CD8-positive, alpha-beta memory T cell (primary cell): ENCODE measurements at places on chromosomes 2 and 18.

DNA sequence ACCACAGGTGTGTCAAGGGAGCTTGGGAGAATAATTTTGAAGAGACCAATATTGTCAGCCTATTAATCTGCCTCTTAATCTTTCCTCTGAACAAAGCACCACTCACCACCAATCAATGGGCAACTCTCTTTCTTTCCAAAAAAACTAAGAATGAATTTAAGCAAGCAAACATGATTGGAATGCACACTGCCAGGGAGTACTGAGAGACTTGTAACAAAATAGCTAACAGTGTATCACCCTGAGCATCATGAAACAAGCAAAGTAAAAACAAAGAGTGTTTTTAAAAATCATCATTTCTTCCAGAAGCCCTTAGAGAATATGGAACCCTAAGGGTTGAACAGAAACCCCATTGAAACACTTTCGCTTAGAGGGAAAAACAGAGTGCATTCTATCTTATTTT, 299.7 kb downstream of the DSEL start:
- no peaks in the 10 kb centered on the region for H3K36me3 ChIP-seq
- no peak for DNase-seq
- no peaks in the 10 kb centered on the region for H3K4me1 ChIP-seq
- no peak overlapping the region for H3K4me3 ChIP-seq
- no peaks in the 10 kb centered on the region for H3K27me3 ChIP-seq
- H3K27ac ChIP-seq, result no peak overlapping the region

GRCh38 chr2:148201075-148202004, 180.4 kb downstream of the MBD5 start:
- no peaks in the 10 kb centered on the region for H3K4me1 ChIP-seq
- no peak overlapping the region for H3K27ac ChIP-seq
- no peaks in the 10 kb centered on the region for H3K27me3 ChIP-seq
- DNase-seq, result peak; percentile 12
- H3K4me3 ChIP-seq, result no peak overlapping the region
- H3K36me3 ChIP-seq, result no peaks in the 10 kb centered on the region

DNA sequence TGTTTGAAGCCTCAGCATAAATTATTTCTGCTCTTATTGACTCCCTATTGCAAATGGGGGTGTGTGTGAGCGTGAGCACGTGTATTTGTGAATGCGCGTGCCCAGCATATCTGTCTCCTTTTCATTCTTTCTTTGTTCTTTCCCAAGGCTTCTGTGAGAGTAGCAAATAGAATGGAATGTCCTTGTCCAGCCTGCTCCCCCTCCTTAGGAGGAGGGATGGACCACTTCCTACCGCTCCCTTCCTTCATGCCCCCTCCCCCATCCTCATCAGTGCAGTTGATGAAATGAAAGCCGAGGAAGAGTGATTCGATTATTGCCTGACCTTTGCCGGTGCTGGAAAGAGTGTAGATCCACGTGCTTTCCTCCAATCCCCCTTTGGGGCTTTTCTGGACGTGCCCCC, 102.0 kb downstream of the CPO start:
- no peak overlapping the region for H3K4me3 ChIP-seq
- H3K27ac ChIP-seq, result no peak overlapping the region
- no peaks in the 10 kb centered on the region for H3K36me3 ChIP-seq

DNA sequence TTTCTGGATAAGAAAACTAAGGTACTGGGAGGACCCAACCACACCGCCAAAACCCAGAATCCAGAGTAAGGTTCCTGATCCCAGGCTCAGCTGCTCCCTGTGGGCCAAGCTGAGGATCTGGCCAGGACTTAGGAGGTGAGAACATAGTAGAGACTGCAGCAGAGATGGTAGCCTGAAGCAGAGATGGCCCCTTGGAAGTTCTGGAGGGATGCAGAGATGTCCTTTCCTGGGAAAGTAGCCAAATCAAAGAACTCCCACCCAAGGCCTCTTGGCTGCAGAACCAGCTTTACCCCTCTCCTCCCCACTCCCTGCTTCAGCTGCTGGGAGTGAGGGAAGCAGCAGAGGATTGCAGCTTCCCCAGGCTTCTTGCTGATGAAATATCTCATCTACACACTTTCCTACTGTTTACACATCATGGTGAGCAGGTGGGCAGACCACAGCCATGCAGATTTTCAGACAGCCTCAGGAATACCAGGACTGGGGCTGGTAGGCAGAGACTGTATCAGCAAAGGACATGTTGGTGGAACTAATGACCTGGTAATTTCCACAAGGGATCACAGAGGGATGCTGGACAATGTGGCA, 32.7 kb downstream of the TMEM17 start:
- peaks cover 9% of the 10 kb centered on the region for H3K4me1 ChIP-seq
- no peak for DNase-seq
- H3K36me3 ChIP-seq, result no peaks in the 10 kb centered on the region
- H3K27me3 ChIP-seq, result no peaks in the 10 kb centered on the region

GRCh38 chr2:51888120-51888519, 856.2 kb upstream of the NRXN1 start:
- H3K4me3 ChIP-seq, result no peak overlapping the region
- H3K4me1 ChIP-seq, result no peaks in the 10 kb centered on the region
- no peak for DNase-seq
- H3K36me3 ChIP-seq, result no peaks in the 10 kb centered on the region
- no peaks in the 10 kb centered on the region for H3K27me3 ChIP-seq
- H3K27ac ChIP-seq, result no peak overlapping the region

DNA sequence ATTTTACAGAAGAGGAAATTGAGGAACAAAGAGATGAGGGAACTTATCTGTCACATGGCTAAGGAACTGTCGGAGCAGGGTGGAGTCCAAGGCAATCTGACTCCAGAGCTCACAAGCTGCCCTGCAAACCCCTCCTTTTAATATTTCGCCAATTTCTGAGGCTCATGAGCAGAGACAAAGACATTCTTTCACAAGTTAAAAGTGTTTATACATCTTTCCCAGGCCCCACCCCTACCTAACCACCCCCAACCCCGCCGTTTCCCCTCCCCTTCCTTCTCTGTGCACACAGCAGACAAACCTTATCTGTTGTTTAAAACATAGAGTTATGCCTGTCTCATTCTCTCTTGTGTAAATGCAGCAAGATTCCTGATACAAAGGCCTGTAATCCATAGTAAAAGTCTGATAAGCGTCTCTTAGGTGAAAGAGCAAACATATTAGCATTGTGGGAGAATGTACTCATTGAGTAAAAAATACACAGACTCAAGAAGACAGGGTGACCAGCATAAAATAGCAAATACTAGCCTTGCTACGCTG, 44.3 kb downstream of the EPHA4 start:
- H3K27me3 ChIP-seq, result no peaks in the 10 kb centered on the region
- H3K4me3 ChIP-seq, result no peak overlapping the region
- H3K4me1 ChIP-seq, result peaks cover 25% of the 10 kb centered on the region
- H3K36me3 ChIP-seq, result no peaks in the 10 kb centered on the region

DNA sequence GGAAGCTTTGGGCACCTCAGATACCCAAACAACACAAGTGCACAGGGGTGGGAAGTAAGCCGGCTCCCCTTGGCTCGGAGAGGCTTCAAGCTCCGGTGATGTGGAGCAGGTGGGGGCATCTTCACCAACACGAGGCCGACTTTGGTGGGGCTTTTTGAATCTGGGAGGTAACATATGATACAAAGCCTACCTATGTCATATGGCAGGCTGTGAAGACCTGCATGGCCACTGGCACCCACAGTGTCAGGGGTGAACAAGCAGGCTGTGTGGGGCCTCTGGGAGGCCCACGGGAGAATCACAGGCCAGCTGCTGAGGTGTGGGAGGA, 109.0 kb downstream of the EIPR1 start:
- no peak overlapping the region for H3K4me3 ChIP-seq
- no peak overlapping the region for H3K27ac ChIP-seq
- no peaks in the 10 kb centered on the region for H3K36me3 ChIP-seq
- H3K4me1 ChIP-seq, result no peaks in the 10 kb centered on the region

GRCh38 chr2:227500301-227500630, 28.3 kb downstream of the AGFG1 start:
- no peak for DNase-seq
- no peaks in the 10 kb centered on the region for H3K36me3 ChIP-seq
- no peaks in the 10 kb centered on the region for H3K27me3 ChIP-seq
- H3K27ac ChIP-seq, result no peak overlapping the region
- no peak overlapping the region for H3K4me3 ChIP-seq

- no peaks in the 10 kb centered on the region for H3K4me1 ChIP-seq
- no peaks in the 10 kb centered on the region for H3K36me3 ChIP-seq
- no peaks in the 10 kb centered on the region for H3K27me3 ChIP-seq
Measured at GRCh38 chr2:99692785-99693184, 203.0 kb upstream of the REV1 start.

DNA sequence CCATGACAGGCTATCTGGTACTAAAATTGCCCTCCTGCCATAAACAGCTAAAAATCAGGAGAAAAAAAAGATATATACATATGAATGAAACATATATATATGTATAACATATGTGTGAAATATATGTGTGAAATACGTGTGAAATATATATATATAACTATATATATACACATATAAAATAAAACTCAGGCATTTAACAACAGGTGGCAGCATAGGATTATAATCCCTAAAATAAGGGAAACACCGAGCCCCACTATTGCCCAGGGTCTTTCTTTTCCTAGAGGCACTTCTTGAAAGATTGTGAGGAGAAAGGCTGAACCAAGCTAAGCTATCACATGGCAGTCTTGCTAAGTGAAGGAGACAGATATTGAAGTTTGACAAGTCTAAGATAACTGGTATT, 65.9 kb upstream of the CYTIP start:
- H3K27me3 ChIP-seq, result no peaks in the 10 kb centered on the region
- H3K36me3 ChIP-seq, result no peaks in the 10 kb centered on the region
- DNase-seq, result no peak
- no peaks in the 10 kb centered on the region for H3K4me1 ChIP-seq
- no peak overlapping the region for H3K4me3 ChIP-seq

GRCh38 chr2:99700482-99701398, 210.9 kb upstream of the REV1 start:
- H3K36me3 ChIP-seq, result no peaks in the 10 kb centered on the region
- no peaks in the 10 kb centered on the region for H3K27me3 ChIP-seq
- H3K4me1 ChIP-seq, result no peaks in the 10 kb centered on the region
- no peak overlapping the region for H3K27ac ChIP-seq
- DNase-seq, result no peak
- no peak overlapping the region for H3K4me3 ChIP-seq

GRCh38 chr2:61492476-61492875, 21.6 kb upstream of the USP34 start:
- H3K4me3 ChIP-seq, result no peak overlapping the region
- peaks cover 55% of the 10 kb centered on the region for H3K36me3 ChIP-seq
- H3K27me3 ChIP-seq, result no peaks in the 10 kb centered on the region
- H3K4me1 ChIP-seq, result peaks cover 15% of the 10 kb centered on the region
- H3K27ac ChIP-seq, result no peak overlapping the region

GRCh38 chr2:230807729-230808128, 57.0 kb upstream of the ITM2C start:
- DNase-seq, result no peak
- H3K36me3 ChIP-seq, result peaks cover 21% of the 10 kb centered on the region
- H3K4me1 ChIP-seq, result no peaks in the 10 kb centered on the region
- H3K27ac ChIP-seq, result no peak overlapping the region
- H3K27me3 ChIP-seq, result no peaks in the 10 kb centered on the region
- no peak overlapping the region for H3K4me3 ChIP-seq

GRCh38 chr2:212596276-212596675, 57.7 kb upstream of the ERBB4 start:
- no peaks in the 10 kb centered on the region for H3K27me3 ChIP-seq
- no peak for DNase-seq
- no peaks in the 10 kb centered on the region for H3K36me3 ChIP-seq

GRCh38 chr2:70480468-70480867, 73.2 kb downstream of the TGFA start:
- H3K27ac ChIP-seq, result no peak overlapping the region
- peaks cover 4% of the 10 kb centered on the region for H3K4me1 ChIP-seq
- H3K36me3 ChIP-seq, result no peaks in the 10 kb centered on the region
- H3K27me3 ChIP-seq, result no peaks in the 10 kb centered on the region
- no peak for DNase-seq

DNA sequence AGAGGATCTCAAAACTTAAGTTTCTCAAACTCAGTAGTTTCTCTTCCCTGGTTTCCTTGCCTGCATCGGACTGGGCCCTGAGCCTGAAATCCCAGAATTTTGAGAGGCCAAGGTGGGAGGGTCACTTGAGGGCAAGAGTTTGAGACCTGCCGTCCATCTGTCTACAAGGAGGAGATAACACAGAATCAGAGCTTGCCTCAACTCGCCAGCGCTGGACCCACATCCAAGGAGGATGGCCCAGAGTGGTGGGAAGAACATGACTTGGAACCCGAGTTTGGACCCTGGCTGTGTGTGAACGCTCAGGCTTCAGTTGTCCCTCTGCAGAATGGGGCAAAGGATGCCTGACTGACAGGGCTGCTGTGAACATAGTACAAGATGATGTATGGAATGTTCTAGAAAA, 80.1 kb downstream of the MCFD2 start:
- H3K27me3 ChIP-seq, result no peaks in the 10 kb centered on the region
- H3K27ac ChIP-seq, result no peak overlapping the region
- no peak overlapping the region for H3K4me3 ChIP-seq
- no peak for DNase-seq
- no peaks in the 10 kb centered on the region for H3K36me3 ChIP-seq

DNA sequence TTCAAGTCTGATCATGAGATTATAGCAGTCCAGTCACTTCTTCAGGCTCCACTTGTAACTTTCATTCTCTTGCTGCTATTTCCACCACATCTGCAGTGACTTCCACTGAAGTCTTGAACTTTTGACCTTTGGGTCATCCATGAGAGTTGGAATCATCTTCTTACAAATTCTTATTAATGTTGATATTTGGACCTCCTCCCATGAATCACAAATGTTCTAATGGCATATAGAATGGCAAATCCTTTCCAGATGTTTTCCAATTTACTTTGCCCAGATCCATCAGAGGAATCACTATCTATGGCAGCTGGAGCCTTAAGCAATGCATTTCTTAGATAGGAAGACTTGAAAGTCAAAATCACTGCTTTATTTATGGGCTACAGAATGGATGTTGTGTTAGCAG, 159.4 kb downstream of the LTBP1 start:
- peaks cover 7% of the 10 kb centered on the region for H3K27me3 ChIP-seq
- H3K4me3 ChIP-seq, result no peak overlapping the region
- no peaks in the 10 kb centered on the region for H3K4me1 ChIP-seq

DNA sequence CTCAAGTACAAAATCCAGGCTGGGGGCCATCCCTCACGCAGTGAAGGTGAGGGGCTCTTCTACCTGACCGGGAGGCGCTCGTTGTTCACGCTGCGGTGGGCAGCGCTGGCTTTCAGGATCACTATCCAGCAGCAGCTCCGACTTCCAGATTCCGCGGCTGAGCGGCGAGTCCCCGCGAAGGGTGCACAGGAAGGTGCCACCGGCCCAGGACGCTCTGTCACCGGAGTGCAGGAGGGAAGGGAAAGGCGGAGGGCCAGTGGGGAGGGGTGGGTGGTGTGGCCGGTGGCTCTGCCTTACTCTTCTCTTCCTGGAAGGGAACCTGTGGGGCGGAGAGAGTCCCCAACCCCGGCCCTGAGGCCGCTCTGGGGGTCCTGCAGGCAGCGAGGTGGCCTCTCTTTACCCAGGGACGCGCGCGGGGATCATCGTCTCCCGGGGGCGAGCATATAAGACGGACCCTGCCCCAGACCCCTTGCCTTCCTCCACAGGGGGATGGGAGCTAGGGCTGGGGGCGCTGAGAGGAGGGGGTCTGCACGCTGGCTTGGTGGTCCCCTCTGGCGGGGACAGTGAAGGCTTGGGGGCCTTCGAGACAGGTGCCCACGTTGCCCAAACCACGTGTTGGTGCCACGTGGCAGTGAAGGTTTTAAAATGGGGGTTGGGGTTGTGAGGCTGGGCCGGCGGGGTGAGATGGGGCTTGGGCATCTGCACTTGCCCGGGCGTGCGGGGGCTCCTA, 26.9 kb upstream of the HS6ST1 start:
- H3K27me3 ChIP-seq, result no peaks in the 10 kb centered on the region
- no peaks in the 10 kb centered on the region for H3K36me3 ChIP-seq
- no peak overlapping the region for H3K4me3 ChIP-seq
- no peaks in the 10 kb centered on the region for H3K4me1 ChIP-seq

GRCh38 chr2:207782238-207783030, 12.7 kb upstream of the FZD5 start:
- H3K4me1 ChIP-seq, result no peaks in the 10 kb centered on the region
- H3K36me3 ChIP-seq, result no peaks in the 10 kb centered on the region
- H3K4me3 ChIP-seq, result no peak overlapping the region
- no peaks in the 10 kb centered on the region for H3K27me3 ChIP-seq
